Common myeloid progenitor, CD34-positive (primary cell): ENCODE measurements at places on chromosomes 12 and 14.

DNA sequence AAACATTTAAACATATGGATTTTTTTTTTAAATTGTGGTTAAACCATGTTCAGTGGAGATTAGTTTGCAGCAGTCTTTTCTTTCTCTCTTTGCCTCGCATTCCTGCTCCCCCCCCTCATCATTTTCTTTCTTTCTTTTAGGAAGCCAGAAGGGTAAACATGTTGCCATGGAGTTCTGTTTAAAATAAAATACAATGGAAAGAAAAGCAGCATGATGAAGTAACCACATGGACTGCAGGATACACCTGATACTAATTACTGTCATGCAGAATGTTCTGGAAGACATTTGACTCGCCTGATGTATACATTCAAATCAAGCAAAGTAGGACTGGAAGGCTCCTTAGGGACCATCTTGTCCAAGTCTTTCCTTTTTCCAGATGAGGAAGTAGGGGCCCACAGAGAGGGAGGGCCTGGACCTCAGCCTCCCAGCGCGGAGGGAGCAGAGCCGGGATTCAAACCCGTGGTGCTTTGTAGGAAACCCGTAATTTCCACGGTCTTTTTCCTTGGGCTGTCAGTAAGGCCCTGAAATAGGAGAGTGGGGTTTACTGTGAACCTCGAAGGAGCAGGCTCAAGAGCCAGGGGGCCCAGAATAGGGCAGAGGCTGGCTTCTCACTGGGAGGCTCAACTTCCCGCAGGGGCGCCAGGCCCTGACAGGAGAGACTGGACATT, 2.4 kb upstream of the MEG3 start:
- no peak for DNase-seq

DNA sequence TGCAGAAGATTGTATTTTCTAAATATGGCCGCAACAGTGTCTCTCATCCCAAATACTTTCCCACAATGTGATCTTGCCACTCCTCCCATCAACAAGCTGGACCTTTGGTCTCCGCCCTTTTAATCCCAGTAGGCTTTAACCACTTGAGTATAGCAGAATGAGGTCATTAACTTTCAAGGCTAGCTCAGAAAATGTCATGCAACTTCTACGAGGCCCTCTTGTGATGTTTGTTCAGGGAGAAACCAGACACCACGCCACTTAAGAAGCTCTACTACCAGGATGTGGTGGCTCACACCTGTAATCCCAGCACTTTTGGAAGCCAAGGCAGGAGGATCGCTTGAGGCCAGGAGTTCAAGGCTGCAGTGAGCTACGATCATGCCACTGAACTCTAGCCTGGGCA, 20.1 kb upstream of the OR6J1 start:
- DNase-seq: no peak

DNA sequence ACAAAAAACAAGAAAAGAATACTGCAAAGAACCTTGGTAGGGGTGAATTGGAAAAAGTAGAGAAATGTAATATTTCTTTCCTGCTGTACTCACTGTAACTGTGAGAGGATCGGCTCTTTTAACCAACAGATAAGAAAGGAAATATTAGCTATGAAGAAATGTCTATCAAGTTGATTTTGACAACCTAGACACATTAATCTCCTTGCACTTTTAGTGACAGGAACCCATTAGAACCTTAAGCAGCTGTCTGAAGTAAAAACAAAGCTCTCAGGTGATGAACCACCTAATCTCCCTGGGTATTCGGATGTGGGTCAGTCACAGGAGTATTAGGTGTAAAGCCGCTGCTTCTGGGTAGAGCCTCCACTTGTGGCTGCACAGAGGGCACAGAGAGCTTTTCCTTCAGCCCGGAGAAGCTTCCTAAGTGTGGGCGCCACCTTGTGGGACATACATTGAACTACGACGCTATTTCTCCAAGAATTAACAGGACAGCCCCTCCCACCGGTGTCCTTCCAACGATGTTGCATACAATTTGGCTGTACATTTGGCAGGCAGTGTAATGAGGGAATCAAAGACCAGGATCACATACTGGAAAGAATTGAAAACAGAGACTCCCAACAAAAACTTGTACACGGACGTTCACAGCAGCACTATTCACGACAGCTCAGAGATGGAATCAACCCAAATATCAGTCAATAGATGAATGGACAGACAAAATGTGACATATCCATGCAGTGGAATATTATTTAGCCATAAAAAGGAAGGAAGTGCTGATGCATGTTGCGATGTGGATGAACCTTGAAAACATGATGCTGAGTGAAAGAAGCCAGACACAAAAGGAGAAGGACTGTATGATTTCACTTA, 28.9 kb upstream of the MAPKAPK5 start:
- DNase-seq: peak; percentile 79

DNA sequence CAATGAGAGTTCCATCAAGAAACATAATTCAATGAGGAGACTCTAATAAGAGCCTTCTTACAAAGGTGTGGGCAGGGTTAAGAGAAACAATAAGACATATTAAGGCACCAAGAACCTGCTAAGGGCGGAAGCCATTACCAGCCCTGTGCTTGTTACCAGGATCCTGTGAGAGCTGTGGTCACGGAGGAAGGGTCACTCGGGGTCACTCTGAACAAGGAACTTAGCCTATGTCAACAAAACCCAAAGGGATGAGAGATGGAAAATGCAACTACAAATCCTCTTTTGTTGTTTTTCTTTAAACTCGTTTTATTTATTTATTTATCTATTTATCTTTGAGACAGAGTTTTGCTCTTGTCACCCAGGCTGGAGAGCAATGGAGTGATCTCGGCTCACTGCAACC, 460.4 kb upstream of the CCDC196 start:
- DNase-seq: no peak

GRCh38 chr12:124490584-124491305, 76.7 kb downstream of the NCOR2 start:
- no peak for DNase-seq

DNA sequence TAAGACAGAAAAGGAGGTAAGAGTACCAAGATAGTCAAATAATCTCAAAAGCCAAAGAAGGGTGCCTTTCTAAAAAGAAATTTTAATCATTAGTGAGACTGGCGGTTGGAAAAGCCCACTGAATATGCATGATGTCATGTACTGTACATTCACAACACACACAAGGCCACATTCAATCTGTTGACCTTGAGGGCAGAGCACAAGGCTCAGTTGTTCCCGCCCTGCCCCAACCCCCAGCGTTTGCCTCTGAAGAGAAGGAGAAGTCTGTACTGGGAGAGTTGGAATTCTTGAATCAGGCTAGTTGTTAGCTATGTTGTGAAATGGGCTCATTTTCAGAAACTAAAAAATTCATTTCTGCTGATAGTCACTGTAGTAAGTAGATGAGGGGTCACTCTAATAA, 50.2 kb upstream of the NID2 start:
- no peak for DNase-seq

- no peak for DNase-seq
Measured at GRCh38 chr12:6696690-6697583, 3.7 kb downstream of the PIANP start.

GRCh38 chr12:92601680-92602079, 101.1 kb upstream of the PLEKHG7 start:
- DNase-seq: no peak

- DNase-seq: no peak
Measured at GRCh38 chr12:111455448-111456320, 50.0 kb downstream of the SH2B3 start.

- peak; percentile 1 for DNase-seq
Measured at GRCh38 chr14:78567343-78567742, 397.2 kb downstream of the NRXN3 start.

GRCh38 chr14:50943261-50943942, 881 bp downstream of the PYGL start:
- DNase-seq: no peak

GRCh38 chr14:35016568-35016967, 29.5 kb upstream of the FAM177A1 start:
- no peak for DNase-seq
